ENCODE measurements at places on chromosomes 5 and 9.

- no peak for DNase-seq
Measured at GRCh38 chr9:93624977-93625376, 48.6 kb downstream of the PHF2 start.

GRCh38 chr9:76223749-76224340 is 170.4 kb downstream of the RFK start:
- DNase-seq: no peak

- DNase-seq: no peak
Measured at GRCh38 chr9:91166796-91167366, 194.8 kb downstream of the AUH start.

- peak; percentile 57 for DNase-seq
Measured at GRCh38 chr9:93308158-93308602, 124.2 kb downstream of the WNK2 start.

GRCh38 chr9:82191082-82191770 is 202.7 kb downstream of the SPATA31D1 start:
- DNase-seq: no peak

DNA sequence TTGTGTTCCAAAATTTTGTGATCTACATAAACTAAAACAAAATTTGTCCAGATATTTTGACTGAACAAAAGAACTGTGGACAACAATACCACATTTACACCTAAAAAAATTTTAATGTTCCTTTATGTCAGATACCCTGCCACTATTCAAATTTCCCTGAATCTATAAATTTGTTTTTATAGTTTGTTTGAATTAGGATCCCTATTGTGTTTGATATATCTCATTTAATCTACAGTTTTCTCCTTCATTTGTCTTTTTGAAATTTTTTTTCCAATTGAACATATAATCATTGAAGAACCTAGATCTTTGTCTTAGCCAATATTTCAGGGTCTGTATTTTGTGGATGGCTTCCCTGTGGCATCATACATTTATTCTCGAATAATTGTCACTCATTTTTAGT is 5.7 kb downstream of the AGGF1 start:
- no peak for DNase-seq

Measured in upper lobe of right lung (tissue), 1 donor.